ENCODE measurements at places on chromosomes 4 and X. TPM values are rescaled to one million over a fixed set of nuclear protein-coding genes. Genes with fewer than 3 reads are reported as not detected.

The MBNL3 gene
- total RNA-seq: 3.5 TPM

DNA sequence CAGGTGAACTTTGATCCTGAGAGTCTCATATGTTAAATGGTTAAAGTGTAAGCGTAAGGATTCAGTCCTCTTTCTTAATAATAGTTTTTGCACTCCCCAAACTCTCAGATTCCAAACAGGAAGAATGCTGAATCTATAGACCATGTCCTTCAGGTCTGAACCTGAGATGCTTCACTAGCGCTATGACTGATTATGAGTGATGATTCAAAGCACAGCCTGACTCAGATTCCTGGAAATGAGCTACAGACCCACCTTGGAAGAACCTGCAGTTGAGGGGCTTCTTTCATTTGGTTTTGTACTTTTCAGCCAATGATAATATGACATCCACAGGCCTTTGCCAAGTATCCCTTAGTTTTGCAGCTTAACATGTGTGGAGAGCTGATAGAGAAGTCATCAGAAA lies 1.4 kb downstream of the EDNRA start:
- no peak for DNase-seq
- H3K4me1 ChIP-seq: peaks cover 7% of the 10 kb centered on the region
- H3K36me3 ChIP-seq: no peaks in the 10 kb centered on the region
- H3K4me3 ChIP-seq: peak overlapping the region; percentile 77
- H3K27me3 ChIP-seq: no peaks in the 10 kb centered on the region

DNA sequence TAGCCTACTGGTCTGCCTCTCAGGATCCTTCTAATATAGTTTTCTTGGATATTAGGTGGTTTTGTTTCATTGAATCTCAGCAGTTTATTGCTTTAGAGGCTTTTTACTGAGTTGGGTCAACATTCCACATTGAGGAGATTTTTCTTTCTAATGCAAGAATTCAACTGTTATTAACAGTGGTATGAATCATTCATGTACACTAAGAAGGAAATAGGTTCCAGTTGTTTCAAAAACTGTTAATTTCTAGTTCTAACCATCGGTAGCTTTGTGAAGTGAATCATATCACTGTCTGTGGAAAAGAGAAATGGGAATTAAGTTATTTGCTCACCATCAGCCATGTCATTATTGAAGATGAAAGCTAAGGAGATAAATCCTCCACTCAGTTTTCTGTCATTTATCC lies 331.5 kb downstream of the RPA4 start:
- H3K36me3 ChIP-seq: no peaks in the 10 kb centered on the region
- no peak for DNase-seq
- no peaks in the 10 kb centered on the region for H3K4me1 ChIP-seq
- no peak overlapping the region for H3K27ac ChIP-seq
- no peaks in the 10 kb centered on the region for H3K27me3 ChIP-seq
- H3K4me3 ChIP-seq: no peak overlapping the region

DNA sequence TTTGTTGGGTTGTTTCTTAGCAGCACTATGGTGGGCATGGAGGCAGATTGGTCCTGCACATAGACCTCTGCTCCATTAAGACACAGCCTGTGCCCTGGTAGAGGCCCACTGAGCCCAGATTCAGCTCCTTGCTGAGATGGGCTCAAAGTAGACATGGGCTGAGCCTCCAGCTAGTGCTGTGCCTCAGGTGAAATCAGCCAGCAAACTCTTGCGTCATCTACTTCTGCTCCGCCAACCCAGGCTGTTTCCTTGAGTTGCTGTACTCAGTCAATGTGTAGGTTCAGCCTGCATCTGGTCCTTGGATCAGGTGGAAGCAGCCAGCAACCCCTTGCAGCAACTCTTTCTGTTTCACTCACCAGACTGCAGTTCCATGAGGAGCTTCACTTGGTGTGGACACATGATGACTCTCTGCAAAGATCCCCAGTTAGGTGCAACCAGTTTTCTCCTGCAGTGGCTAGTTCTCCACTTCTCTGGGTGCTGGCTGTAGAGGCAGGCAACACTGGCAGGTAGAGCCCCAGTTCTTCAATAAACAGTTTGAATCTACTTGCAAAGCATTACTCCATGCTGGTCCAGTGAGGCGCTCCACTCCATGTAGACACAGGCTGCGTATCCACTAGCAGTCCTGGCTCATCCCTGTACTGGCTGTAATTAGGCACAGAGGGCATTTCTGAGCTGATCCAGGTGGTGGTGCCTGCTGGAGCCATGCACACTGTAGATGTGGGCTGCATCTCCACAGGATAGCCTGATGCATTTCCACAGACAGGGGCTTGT lies 199.0 kb upstream of the MAMLD1 start:
- H3K27ac ChIP-seq: no peak overlapping the region
- H3K4me1 ChIP-seq: peaks cover 21% of the 10 kb centered on the region
- no peaks in the 10 kb centered on the region for H3K27me3 ChIP-seq
- DNase-seq: no peak

Measured in thoracic aorta (tissue), 2 donors.